ENCODE measurements at places on chromosomes 11 and 22. TPM values are rescaled to one million over a fixed set of nuclear protein-coding genes. Genes with fewer than 3 reads are reported as not detected.

The GDPD4 gene
- polyA plus RNA-seq = 4.5 TPM

DNA sequence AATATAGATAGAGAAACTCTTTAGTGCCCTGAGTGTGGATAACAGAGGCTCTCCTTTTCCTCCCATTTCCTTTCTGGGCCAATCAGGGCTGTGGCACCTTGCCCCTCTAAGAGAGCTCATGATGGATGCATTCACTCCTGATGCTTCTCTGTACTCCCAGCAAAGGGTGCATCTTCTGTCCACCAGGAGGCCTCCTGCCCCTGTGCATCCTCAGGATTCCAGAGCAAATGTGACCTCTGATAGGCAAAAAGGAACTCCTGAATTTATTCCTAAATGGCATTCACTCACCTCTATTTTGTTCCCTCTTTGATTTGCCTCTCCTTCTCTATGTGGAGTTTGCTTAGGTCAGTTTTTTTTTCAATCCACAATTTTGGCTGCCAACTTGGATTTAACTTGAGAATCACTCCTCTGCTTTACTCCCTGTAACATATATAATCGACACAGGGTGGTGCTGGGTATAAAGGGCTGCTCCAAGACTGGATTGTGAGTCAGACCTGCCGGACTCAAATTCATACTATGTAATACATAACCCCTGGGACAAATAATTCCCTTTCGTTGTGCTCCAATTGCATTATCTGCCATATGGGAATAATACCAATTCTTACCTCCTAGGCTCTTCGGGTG is 1.1 kb upstream of the MRGPRX4 start:
- DNase-seq = peak; percentile 14
- H3K27ac ChIP-seq = no peak overlapping the region
- H3K36me3 ChIP-seq = no peaks in the 10 kb centered on the region
- no peaks in the 10 kb centered on the region for H3K27me3 ChIP-seq

DNA sequence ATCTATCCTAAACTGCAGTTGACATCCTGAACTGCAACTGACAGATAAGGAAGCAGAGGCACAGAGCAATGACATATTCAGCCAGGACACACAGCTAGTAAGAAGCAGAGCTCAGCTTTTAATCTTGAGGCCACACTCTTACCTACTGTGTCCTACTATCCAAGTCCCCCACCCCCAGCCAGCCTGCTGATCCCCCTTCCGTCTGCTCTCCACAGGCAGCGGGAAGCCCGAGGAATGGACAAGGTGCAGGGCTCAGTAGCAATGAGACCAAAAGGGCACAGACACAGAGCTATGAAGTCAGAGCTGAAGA is 4.3 kb downstream of the POLR3H start:
- H3K27ac ChIP-seq = no peak overlapping the region
- H3K4me1 ChIP-seq = peaks cover 7% of the 10 kb centered on the region
- no peak overlapping the region for H3K4me3 ChIP-seq
- H3K27me3 ChIP-seq = no peaks in the 10 kb centered on the region

DNA sequence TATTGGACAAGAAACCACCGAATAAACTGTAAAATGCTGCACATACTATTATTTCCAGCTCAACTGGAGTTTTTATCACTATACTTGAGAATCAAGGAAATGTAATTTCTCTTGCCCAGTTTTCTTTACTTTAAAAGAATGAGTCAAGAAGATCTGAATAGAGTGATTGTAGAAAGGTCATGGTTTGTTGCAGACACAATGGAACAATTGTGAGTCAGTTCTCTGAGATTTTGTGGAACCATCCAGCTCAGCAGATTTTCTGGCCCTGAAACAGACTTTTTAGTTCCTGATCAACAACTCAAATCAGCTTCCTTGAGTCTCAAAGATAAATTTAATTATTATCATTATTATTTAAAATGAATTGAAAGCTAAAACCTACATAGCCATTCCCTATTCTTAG is 1.3 kb downstream of the TCN1 start:
- no peak for DNase-seq
- H3K4me3 ChIP-seq = no peak overlapping the region
- no peak overlapping the region for H3K27ac ChIP-seq
- no peaks in the 10 kb centered on the region for H3K36me3 ChIP-seq

The XKR3 gene
- not detected for polyA plus RNA-seq

DNA sequence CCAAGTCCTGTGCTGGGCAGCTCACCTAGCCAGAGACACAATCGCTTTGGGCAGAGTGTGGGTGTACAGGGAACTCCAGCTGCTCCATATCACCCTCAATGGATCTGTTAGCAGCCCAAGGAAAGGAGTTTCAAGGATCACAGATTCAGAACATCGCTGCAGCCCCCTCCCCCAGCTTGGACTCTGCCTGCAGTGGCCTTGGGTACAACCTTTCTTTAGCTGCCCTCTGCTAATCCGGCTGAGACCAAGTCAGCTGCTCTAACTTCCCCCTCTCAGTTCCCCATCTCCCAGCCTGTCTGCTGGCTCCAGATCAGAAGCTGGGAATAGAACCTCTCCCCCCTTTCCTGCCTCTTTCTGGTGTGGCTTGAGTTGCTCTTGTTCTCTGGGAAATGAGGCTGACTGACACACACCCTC is 1.3 kb downstream of the TMEM86A start:
- no peaks in the 10 kb centered on the region for H3K4me1 ChIP-seq
- no peak overlapping the region for H3K4me3 ChIP-seq
- peak; percentile 9 for DNase-seq
- no peak overlapping the region for H3K27ac ChIP-seq
- no peaks in the 10 kb centered on the region for H3K36me3 ChIP-seq

- H3K4me3 ChIP-seq = peak overlapping the region; percentile 84
- DNase-seq = peak; percentile 54
- peaks cover 5% of the 10 kb centered on the region for H3K36me3 ChIP-seq
- no peaks in the 10 kb centered on the region for H3K27me3 ChIP-seq
Measured at GRCh38 chr11:33160136-33160535, 1.1 kb downstream of the CSTF3 start.

- H3K36me3 ChIP-seq = peaks cover 4% of the 10 kb centered on the region
- H3K4me1 ChIP-seq = peaks cover 4% of the 10 kb centered on the region
- H3K27me3 ChIP-seq = no peaks in the 10 kb centered on the region
Measured at GRCh38 chr11:65779669-65779918, 1.2 kb downstream of the AP5B1 start.

- no peak overlapping the region for H3K27ac ChIP-seq
- H3K36me3 ChIP-seq = no peaks in the 10 kb centered on the region
- no peaks in the 10 kb centered on the region for H3K27me3 ChIP-seq
- no peaks in the 10 kb centered on the region for H3K4me1 ChIP-seq
- no peak overlapping the region for H3K4me3 ChIP-seq
- no peak for DNase-seq
Measured at GRCh38 chr11:61120099-61120705, 17.9 kb downstream of the CD5 start.

The PTPMT1 gene
- polyA plus RNA-seq = 34.6 TPM

GRCh38 chr11:75298191-75298975 is 53.1 kb downstream of the ARRB1 start:
- H3K27me3 ChIP-seq = no peaks in the 10 kb centered on the region
- no peaks in the 10 kb centered on the region for H3K4me1 ChIP-seq
- H3K4me3 ChIP-seq = no peak overlapping the region
- H3K36me3 ChIP-seq = no peaks in the 10 kb centered on the region
- DNase-seq = no peak

The PRG3 gene
- polyA plus RNA-seq = not detected

The HSPB2 gene
- not detected for polyA plus RNA-seq

- H3K4me3 ChIP-seq = peak overlapping the region; percentile 50
- H3K4me1 ChIP-seq = no peaks in the 10 kb centered on the region
- H3K36me3 ChIP-seq = peaks cover 5% of the 10 kb centered on the region
- H3K27ac ChIP-seq = peak overlapping the region; percentile 91
- H3K27me3 ChIP-seq = no peaks in the 10 kb centered on the region
- peak; percentile 48 for DNase-seq
Measured at GRCh38 chr22:41382098-41382578, 396 bp downstream of the TEF start.

GRCh38 chr22:49345896-49346295 is 481.8 kb downstream of the BRD1 start:
- no peaks in the 10 kb centered on the region for H3K27me3 ChIP-seq
- H3K4me1 ChIP-seq = no peaks in the 10 kb centered on the region
- H3K4me3 ChIP-seq = no peak overlapping the region
- H3K27ac ChIP-seq = no peak overlapping the region

GRCh38 chr11:113419454-113420003 is 31.9 kb downstream of the ANKK1 start:
- H3K27ac ChIP-seq = no peak overlapping the region
- H3K4me1 ChIP-seq = no peaks in the 10 kb centered on the region
- H3K27me3 ChIP-seq = no peaks in the 10 kb centered on the region
- no peak for DNase-seq
